MM.1S (cell line): ENCODE measurements at places on chromosomes 5 and 9.

- H3K27ac ChIP-seq = no peak overlapping the region
- H3K36me3 ChIP-seq = no peaks in the 10 kb centered on the region
- H3K4me3 ChIP-seq = no peak overlapping the region
- DNase-seq = no peak
- no peaks in the 10 kb centered on the region for H3K27me3 ChIP-seq
Measured at GRCh38 chr5:151236888-151237287, 13.0 kb upstream of the CCDC69 start.

DNA sequence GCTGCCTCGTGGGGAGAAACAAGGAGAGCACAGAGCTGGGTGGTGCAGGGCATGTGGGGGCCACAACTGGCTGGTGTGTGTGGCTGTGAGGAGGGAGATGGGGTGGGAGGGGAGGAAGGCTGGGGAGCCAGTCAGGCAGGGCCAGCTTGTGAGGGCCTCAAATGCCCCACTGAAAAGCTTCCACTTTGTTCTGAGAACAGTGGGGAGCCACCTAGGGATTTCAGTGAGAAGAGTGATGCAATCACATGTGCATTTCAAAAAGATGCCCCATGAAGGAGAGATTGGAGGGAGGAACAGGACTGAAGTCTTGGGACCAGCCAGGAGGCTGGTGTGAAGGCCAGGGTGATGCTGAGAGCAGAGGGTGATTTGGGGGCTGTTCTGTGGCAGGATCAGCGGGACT lies 1.3 kb downstream of the OR13J1 start:
- no peaks in the 10 kb centered on the region for H3K36me3 ChIP-seq
- no peak for DNase-seq
- H3K27ac ChIP-seq = no peak overlapping the region
- H3K4me3 ChIP-seq = no peak overlapping the region
- peaks cover 2% of the 10 kb centered on the region; the same call in 1 of the 2 replicates for H3K4me1 ChIP-seq

GRCh38 chr9:137270929-137271695 lies 6.4 kb upstream of the TOR4A start:
- H3K4me1 ChIP-seq = peaks cover 20% of the 10 kb centered on the region
- no peaks in the 10 kb centered on the region for H3K36me3 ChIP-seq
- H3K27me3 ChIP-seq = no peaks in the 10 kb centered on the region
- H3K4me3 ChIP-seq = no peak overlapping the region
- H3K27ac ChIP-seq = no peak overlapping the region

GRCh38 chr9:27679338-27679737 lies 106.1 kb upstream of the C9orf72 start:
- DNase-seq = no peak
- H3K4me3 ChIP-seq = no peak overlapping the region
- no peaks in the 10 kb centered on the region for H3K27me3 ChIP-seq
- H3K36me3 ChIP-seq = no peaks in the 10 kb centered on the region
- H3K4me1 ChIP-seq = no peaks in the 10 kb centered on the region

DNA sequence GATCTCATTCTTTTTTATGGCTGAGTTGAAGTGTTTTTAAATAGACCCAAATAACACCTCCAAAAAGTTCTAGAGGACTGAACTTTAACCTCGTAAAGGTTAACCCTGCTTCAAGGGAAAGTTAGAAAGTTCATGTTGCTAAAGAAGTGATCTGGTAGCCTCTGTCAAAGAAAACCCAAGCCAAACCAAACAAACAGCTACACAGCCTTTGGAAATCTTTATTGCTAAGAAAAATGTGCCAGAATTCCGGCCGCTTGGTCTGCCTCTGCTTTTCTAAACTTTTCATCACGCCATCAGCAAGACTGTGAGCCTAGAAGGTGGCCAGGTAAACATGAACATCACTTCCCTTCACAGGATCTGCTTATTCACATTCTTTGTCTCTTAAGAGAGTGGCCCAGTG lies 17.9 kb downstream of the FUBP3 start:
- H3K4me1 ChIP-seq = no peaks in the 10 kb centered on the region
- H3K36me3 ChIP-seq = no peaks in the 10 kb centered on the region
- H3K4me3 ChIP-seq = no peak overlapping the region
- no peak overlapping the region for H3K27ac ChIP-seq

- H3K27me3 ChIP-seq = peaks cover 5% of the 10 kb centered on the region
- no peak for DNase-seq
Measured at GRCh38 chr5:175746851-175747250, 89.0 kb downstream of the HRH2 start.

DNA sequence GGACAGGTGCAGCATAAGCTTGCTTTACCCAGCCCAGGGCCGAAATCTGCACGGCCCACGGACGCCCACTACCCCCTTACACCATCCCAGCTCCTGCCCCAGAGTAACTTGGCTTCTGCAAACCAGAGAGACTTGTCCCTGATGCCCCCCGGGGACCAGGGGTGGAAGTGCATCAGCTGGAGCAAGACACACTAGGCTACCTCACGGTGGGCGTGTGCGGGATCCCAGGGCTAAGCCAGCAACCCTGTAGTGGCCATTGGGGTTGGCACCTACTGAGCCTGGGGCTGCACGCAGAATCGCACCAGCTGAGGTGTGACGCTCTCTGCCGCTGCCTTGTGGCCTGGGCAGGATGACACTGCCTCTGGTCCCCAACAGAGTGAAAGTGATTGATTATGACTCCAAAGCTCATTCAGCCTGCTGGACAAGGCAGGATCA lies 6.1 kb upstream of the ZNF79 start:
- DNase-seq = no peak
- no peaks in the 10 kb centered on the region for H3K36me3 ChIP-seq
- no peaks in the 10 kb centered on the region for H3K27me3 ChIP-seq
- H3K4me1 ChIP-seq = peaks cover 4% of the 10 kb centered on the region
- H3K4me3 ChIP-seq = no peak overlapping the region
- no peak overlapping the region for H3K27ac ChIP-seq

GRCh38 chr9:110148384-110148783 lies 59.6 kb downstream of the C9orf152 start:
- H3K27ac ChIP-seq = peak overlapping the region; percentile 87
- peaks cover 72% of the 10 kb centered on the region for H3K4me1 ChIP-seq
- H3K4me3 ChIP-seq = peak overlapping the region; percentile 71
- no peaks in the 10 kb centered on the region for H3K36me3 ChIP-seq

DNA sequence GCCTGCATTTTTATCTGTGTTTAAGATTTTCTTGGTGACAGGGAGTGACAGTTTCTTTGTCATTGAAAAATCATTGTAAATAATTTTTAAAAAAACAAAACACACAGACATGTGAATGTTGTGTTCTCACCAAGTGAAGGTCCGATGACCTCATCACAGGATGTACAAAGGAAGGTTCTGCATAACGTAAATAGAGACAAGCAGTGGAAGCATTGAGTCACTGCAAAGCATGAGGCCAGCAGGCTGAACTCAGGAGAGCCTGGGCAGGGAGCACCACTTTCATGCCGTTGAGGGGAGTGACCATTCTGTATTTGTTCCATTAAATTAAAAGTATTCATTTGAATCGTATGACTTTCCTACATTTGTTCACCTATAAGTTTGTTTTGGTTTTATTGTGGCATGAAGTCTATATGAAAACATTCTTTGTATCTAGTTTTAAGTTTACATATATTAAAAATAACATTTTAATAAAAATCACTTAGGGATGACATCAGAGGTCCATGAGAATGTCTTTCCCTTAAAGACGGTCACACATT lies 70.4 kb upstream of the TLE1 start:
- no peaks in the 10 kb centered on the region for H3K4me1 ChIP-seq
- H3K4me3 ChIP-seq = no peak overlapping the region
- H3K27ac ChIP-seq = no peak overlapping the region
- no peaks in the 10 kb centered on the region for H3K36me3 ChIP-seq

- H3K27ac ChIP-seq = no peak overlapping the region
- no peak for DNase-seq
- H3K4me3 ChIP-seq = no peak overlapping the region
- H3K27me3 ChIP-seq = no peaks in the 10 kb centered on the region
- H3K36me3 ChIP-seq = no peaks in the 10 kb centered on the region
Measured at GRCh38 chr5:123156577-123157296, 67.7 kb downstream of the PRDM6 start.

DNA sequence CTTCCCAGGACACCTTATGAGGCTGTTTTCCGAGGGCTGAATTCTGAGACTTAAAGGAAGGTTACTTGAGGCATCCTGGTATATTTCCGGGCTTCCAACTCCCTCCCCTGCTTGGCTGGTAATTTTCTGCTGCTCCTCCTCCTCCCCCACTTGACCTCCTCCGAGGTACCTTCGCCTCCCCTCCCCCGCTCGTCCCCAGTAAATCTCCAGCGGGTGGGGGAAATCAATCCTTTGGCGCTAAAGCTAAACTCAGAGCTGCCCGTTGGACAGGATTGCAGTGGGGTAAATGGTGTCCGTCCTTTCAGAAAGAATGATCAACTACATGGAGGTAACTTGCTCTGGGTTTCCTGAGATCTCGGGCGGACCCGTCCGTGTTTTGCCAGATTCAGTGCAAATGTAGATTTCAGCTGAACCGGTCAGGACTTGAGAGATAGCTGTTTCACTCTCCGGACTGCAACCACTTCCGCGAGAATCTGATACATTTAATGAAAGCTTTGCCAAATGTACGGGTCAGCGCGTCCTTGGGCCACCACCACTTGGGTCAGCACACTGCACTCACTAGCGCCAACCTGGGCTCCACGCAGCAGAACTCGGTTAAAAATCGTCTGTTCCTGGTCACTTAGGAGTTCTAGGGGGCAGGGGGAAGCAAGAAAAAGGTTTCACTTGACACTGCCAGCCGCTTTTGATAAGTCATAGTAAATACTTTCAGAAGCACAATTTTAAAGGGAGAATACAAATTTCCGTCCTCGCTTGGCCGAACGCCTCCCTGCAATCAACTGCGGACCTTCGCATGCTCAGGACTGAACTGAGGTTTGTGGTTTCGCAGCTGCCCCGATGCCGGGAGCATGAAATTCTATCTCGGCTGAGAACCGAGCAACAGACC lies 4.6 kb upstream of the ISL1 start:
- H3K27ac ChIP-seq = no peak overlapping the region; the same call in 1 of the 2 replicates
- peaks cover 5% of the 10 kb centered on the region; the same call in 1 of the 2 replicates for H3K4me1 ChIP-seq
- peak overlapping the region; percentile 64 for H3K4me3 ChIP-seq
- H3K36me3 ChIP-seq = no peaks in the 10 kb centered on the region

GRCh38 chr9:129761901-129762369 lies 9.1 kb upstream of the PTGES start:
- no peak overlapping the region for H3K4me3 ChIP-seq
- H3K36me3 ChIP-seq = no peaks in the 10 kb centered on the region
- H3K27me3 ChIP-seq = peaks cover 71% of the 10 kb centered on the region
- H3K27ac ChIP-seq = no peak overlapping the region
- no peak for DNase-seq

DNA sequence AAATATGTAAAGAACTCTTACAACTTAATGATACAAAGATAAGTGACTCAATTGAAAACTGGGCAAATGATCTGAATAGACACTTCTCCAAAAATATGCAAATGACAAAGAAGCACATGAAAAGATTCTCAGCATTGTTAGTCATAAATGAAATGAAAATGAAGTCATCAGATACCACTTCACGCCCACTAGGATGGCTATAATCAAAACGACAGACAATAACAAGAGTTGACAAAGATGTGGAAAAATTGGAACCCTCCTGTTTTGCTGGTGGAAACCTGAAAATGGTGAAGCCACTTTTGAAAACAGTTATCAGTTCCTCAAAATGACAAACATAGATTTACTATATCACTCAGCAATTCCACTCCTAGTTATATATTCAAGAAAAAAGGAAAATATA lies 7.9 kb upstream of the SYK start:
- DNase-seq = no peak
- H3K27me3 ChIP-seq = no peaks in the 10 kb centered on the region
- H3K27ac ChIP-seq = no peak overlapping the region
- H3K36me3 ChIP-seq = no peaks in the 10 kb centered on the region
- H3K4me3 ChIP-seq = no peak overlapping the region
- H3K4me1 ChIP-seq = no peaks in the 10 kb centered on the region

- H3K27me3 ChIP-seq = no peaks in the 10 kb centered on the region
- no peaks in the 10 kb centered on the region for H3K36me3 ChIP-seq
- DNase-seq = no peak
- H3K4me1 ChIP-seq = peaks cover 65% of the 10 kb centered on the region
Measured at GRCh38 chr5:145946112-145946861, 9.9 kb downstream of the SH3RF2 start.

GRCh38 chr5:154477382-154478223 lies 424 bp downstream of the HAND1 start:
- H3K27me3 ChIP-seq = peaks cover 85% of the 10 kb centered on the region
- no peaks in the 10 kb centered on the region for H3K36me3 ChIP-seq
- H3K4me3 ChIP-seq = no peak overlapping the region
- no peak for DNase-seq

- no peak overlapping the region for H3K27ac ChIP-seq
- H3K27me3 ChIP-seq = no peaks in the 10 kb centered on the region
- no peak overlapping the region for H3K4me3 ChIP-seq
- DNase-seq = no peak
- H3K36me3 ChIP-seq = no peaks in the 10 kb centered on the region
Measured at GRCh38 chr5:22088517-22088916, 764.6 kb downstream of the CDH12 start.

GRCh38 chr9:35556776-35557175 lies 48.3 kb upstream of the TESK1 start:
- no peak overlapping the region for H3K4me3 ChIP-seq
- no peak for DNase-seq
- H3K36me3 ChIP-seq = no peaks in the 10 kb centered on the region
- H3K27me3 ChIP-seq = no peaks in the 10 kb centered on the region
- no peaks in the 10 kb centered on the region for H3K4me1 ChIP-seq

DNA sequence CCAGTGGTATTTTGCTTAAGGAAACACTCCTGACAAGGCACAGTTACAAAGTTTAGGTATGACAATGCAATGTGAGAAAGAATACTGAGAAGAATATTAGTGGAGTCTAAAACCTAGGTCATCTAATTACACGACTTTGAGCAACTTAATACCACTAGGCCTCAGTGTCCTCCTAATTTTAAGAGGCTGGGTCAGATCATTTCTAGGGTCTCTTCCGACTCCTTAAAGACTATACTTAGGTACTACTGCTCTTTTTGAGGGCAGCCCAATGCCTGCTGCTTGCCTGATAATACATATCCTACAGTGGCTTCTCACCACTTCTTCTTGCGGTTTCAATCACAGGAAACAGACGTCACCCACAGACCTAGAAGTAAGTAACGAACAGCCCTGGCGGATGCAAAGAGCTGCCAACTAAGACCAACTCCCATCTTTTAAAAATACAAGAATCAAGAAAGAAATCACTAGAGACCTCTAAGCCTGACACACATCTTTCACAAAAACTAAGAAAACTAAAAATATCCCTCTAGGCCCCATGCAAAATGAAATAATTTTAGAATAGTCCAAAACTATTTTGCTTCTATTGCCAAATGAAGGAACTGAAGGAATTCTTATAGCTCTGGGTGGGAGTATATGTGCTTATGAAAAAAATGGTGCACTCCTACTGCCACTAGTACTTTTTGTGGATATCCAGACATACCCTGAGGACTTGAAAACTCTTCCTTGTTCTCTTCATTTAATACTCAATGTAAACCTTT lies 13.1 kb downstream of the DIAPH1 start:
- H3K36me3 ChIP-seq = no peaks in the 10 kb centered on the region
- peak overlapping the region; percentile 82 for H3K27ac ChIP-seq
- DNase-seq = peak; percentile 95
- no peaks in the 10 kb centered on the region for H3K27me3 ChIP-seq
